Fibroblast of skin of left biceps (primary cell): ENCODE measurements at places on chromosomes 7 and 10.
A peak's percentile ranks its signal among the peaks of the same experiment; 100 is the strongest.

GRCh38 chr7:30694774-30695721 is 12.8 kb upstream of the CRHR2 start:
- DNase-seq = no peak

DNA sequence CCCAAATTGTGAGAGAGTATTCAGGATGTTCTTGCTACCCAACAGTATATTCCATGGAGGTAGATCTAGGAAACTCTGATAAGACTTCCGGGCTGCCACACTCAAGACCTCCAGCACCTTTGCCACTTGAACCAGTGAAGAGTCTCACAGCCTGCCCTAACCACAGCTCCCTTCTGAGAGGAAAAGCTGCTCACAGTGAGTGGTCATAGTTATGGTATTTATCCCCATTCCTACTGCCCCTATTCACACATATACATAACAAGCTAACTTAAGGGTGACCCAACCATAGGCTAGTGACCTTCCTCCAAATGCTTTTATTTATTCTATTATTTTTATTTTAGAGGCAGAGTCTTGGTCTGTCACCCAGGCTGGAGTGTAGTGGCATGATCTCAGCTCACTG is 156.3 kb downstream of the PTEN start:
- DNase-seq = no peak

GRCh38 chr10:91880310-91880709 is 29.0 kb downstream of the FGFBP3 start:
- DNase-seq = no peak

DNA sequence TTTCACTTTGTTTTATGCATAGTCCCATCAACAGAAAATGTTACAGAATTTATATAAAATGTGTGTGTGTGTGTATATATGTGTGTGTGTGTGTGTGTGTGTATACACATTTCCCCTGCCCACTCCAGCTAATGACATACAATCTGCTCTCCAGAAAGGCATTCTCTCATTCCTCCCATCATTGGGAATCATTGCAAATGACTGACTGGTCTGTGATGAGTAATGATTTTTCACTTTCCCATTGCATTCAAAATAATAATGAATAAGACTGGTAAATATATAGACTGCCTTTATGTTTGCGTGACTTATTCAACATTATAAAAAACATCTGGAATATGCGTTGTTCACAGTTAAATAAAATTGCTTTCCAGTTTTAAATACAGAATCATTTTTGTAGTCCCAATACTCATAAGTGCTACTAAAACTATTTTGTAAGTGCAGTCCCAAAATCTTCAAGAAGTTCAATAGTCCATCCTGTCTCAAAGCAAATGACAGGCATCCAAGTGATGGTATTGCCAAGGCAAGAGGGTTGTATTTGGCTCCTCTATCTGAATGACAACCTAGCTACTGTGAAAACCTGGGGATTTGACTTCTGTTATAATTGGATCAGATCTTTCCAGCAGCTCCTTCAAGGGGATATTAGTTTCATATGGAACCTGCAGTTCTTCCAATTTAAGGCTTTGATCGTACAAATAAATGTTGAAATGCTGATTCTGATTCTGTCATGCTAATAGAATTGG is 150.9 kb downstream of the POLR1F start:
- DNase-seq = no peak

DNA sequence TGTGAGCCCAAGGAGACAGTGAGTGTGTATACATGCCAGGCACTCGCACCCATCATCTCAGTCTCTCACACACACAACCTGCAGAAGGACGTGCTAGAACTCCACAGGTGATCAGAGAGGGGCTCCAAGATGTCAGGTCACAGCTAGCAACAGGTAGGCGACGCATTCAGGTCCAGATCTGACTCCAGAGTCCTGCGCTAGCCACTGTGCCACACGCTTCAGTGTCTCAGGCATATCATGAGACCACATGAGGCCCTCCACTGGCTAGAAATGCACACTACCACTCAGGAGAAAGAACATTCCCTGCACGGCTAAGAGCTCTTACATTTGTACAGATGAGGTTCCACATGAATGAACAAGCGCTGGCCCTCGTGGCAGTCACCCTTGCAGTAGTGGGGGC is 11.5 kb downstream of the AKR1B1 start:
- no peak for DNase-seq

GRCh38 chr10:6053303-6053702 is 8.9 kb downstream of the IL2RA start:
- DNase-seq = no peak

- no peak for DNase-seq
Measured at GRCh38 chr10:87775766-87776165, 42.3 kb downstream of the ATAD1 start.

GRCh38 chr10:42975005-42975493 is 101.8 kb upstream of the RET start:
- DNase-seq = no peak

GRCh38 chr10:3625959-3626751 is 158.9 kb downstream of the KLF6 start:
- DNase-seq = no peak

- DNase-seq = no peak
Measured at GRCh38 chr7:158495786-158496185, 91.8 kb downstream of the PTPRN2 start.

- DNase-seq = no peak
Measured at GRCh38 chr10:105834261-105835059, 1193.4 kb downstream of the SORCS3 start.

DNA sequence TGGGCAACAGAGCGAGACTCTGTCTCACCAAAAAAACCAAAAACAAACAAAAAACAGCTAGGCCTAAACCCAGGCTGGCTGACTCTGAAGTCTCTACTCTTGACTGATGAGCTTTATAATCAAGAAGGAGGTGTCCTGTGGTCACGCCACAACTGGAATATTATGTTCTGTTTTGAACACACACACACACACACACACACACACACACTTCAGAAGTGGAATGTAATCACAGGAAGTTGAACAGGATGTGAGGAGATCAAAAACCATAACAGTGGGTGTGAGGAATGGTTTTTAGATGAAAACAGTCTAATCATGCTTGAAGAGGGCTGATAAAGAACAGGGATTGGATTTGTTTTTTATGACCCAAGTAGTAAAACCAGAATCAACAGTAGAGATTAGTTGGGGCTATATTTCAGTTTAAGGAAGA is 51.1 kb upstream of the IL6 start:
- no peak for DNase-seq

GRCh38 chr10:75272094-75272493 is 36.3 kb upstream of the COMTD1 start:
- DNase-seq = no peak

GRCh38 chr7:13748998-13749397 is 240.5 kb downstream of the ETV1 start:
- no peak for DNase-seq

- no peak for DNase-seq
Measured at GRCh38 chr7:125074141-125074540, 144.5 kb upstream of the POT1 start.

- peak; percentile 13 for DNase-seq
Measured at GRCh38 chr7:31192986-31193385, 140.9 kb downstream of the ADCYAP1R1 start.

DNA sequence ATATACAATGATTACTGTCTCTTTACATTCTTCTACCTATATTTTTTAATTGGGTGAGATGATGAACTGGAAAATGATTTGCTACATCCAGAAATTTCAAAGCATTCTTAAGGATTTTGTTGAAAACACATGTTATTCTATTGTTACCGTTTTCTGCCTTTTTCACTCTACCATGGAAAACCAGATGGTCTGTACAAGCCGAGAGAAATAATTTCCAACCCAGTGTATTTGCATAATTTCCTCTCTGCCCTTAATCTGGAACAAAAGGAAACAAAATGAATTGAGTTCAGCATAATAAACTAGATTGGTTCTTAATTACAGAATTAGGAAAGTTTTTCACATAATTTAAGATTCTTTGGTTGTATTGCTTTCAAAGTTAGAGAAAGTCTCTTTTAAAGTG is 211.2 kb downstream of the CACNB2 start:
- DNase-seq = no peak

DNA sequence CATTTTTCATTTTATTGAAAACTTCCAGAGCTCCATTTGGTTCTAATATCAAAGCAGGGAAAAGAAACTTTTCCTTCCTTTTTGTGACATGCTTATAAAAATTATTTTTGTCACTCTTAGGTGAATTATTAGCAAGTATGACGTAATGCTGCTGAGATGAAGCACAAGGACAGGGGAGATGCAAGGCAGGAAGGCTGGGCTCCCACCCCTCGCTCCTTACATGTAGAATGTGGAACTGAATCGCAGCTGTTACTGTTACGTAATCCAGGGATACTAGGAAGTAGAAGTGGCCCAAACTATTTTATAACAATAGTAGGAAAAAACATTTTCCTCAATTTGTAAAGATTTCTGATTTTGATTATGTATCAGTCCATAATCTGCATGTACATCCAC is 17.1 kb upstream of the GTPBP4 start:
- DNase-seq = no peak

DNA sequence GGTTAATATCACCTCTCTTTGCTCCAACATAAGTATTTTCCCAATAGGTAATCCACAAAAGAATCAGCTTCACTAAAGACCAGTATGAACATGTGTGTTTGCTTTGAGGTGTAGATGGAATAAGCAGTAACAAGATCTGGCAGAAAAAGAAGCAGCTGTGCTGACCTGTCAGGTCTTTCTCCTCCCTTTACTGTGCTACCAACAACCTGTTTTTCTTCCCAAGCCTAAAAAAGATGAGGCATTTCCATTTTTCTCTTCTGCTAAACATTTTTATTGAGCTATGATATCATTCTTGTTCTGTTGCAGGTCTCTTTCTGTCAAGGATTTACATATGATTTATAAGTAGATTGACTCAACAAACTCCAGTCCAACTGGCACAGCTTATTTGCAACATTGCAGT is 315.2 kb upstream of the GLI3 start:
- no peak for DNase-seq

DNA sequence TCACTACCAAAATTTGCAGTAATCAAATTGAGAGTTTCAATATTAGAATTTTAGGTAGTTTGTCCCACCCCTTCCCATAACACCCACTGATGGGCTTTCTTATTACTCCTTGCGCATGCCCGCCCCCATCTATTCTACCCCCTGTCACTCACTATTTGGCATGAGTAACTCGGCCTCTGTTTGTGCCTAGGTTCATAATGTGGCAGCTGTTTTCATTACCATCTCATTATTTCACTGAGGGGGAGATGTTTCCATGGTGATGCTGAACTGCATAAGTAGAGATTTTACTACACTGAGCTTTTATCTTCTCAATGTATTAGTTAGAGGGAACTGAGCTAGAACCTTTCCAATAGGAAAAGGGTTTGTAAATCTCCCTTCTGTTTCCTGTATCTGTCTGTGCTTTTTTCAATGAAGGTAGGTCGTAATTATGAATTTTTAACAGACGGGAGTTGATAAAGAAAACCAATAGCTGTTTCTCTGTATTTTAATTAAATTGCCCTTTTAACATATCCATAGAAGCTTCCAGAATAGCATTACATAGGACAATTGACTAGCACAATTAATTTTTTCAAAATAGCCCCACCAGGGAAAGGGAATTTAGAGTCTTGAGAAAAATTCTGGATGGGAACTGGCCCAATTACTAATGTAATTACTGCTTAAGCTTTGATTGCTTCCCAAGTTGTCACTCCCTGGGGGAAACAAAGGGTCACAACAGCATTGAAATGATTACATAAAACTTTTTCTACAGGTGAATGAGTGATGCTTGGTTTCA is 33.4 kb downstream of the PRPS1L1 start:
- no peak for DNase-seq

DNA sequence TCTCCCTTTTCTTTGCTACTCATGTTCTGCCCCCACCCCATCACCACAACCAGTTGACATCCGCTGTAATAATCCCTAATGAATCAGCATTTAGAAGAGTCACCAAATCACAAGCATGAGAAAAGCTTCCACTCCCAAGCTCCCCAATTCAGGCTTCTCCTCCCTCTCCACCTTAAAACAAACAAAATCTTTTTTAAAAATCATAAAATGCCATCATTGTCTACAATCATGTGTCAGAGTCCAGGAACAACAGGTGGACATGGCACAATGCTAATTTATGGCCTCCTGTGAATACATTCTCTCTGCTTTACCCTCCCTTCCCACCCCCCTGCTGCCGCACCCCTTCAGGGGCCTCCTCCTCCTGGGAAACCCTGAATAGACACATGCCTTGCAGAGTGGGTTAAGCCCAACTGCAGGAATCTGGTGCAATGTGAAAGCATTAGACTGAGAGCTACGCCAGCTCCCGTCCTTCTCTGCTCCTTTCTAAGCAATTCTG is 3.7 kb downstream of the LRRC4 start:
- no peak for DNase-seq

GRCh38 chr10:94200146-94200837 is 162.4 kb downstream of the NOC3L start:
- DNase-seq = no peak

GRCh38 chr10:117260084-117260483 is 19.2 kb downstream of the SLC18A2 start:
- no peak for DNase-seq

GRCh38 chr7:159020987-159021386 is 123.7 kb downstream of the VIPR2 start:
- DNase-seq = no peak

DNA sequence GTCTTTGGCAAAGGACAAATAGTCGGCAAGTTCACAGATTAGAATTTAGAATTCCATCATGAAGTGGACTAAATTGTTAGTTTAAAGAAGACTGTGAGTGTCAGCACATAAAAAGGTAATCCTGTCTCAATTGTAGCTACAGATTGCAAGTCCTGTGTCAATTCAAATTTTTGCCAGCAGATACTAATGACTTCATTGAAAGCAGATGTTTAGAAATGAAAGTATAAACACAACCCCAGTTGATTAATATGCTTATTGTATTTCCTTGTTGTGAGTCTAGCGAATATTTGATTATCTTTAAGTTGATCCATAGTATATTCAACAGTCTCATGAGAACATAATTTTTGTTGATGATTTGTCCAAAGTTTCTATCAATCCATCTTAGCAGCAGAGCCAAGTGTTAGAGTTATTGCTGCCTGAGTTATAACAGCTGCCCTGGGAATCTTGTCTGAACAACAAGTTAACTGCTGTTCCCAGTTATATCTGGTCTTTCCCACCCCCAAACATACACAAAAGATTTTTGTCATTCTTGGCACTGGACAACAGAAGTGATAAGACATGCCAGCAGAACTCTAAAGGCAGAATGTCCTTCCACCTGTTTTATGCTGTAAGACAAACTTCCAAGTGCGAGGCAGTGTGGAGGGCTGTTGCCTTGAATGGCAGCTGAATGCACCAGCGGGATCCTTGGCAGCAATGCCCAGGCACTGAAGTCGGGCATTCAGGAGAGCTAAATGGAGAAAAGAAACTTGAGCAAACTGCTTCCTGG is 21.3 kb upstream of the HERPUD2 start:
- DNase-seq = no peak
